ENCODE measurements at places on chromosomes 16 and 17. TPM values are rescaled to one million over a fixed set of nuclear protein-coding genes. Genes with fewer than 3 reads are reported as not detected.

The CFAP97D1 gene
- total RNA-seq, result not detected

The TBX21 gene
- not detected for total RNA-seq

The AGRP gene
- not detected for total RNA-seq

The SPG7 gene
- total RNA-seq, result 79.9 TPM

The GABARAP gene
- total RNA-seq, result 451 TPM

The PYDC1 gene
- total RNA-seq, result not detected

The ACE gene
- total RNA-seq, result 0.72 TPM

DNA sequence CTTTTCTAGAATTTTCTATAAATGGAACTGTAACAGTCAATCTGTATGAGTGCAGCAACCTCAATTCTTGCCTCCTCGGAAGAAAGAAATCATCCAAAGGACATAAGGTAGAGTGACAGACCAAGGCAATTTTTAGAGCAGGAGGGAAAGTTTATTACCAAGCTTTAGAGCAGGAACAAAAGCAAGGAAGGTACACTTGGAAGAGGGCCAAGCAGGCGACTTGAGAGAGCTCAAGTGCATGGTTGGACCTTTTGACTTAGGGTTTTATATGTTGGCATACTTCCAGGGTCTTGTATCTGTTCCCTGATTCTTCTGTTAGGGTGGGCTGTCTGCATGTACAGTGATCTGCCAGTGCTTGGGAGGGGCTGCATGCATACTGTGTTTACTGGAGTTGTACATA is 50.3 kb downstream of the SCNN1G start:
- DNase-seq, result no peak

DNA sequence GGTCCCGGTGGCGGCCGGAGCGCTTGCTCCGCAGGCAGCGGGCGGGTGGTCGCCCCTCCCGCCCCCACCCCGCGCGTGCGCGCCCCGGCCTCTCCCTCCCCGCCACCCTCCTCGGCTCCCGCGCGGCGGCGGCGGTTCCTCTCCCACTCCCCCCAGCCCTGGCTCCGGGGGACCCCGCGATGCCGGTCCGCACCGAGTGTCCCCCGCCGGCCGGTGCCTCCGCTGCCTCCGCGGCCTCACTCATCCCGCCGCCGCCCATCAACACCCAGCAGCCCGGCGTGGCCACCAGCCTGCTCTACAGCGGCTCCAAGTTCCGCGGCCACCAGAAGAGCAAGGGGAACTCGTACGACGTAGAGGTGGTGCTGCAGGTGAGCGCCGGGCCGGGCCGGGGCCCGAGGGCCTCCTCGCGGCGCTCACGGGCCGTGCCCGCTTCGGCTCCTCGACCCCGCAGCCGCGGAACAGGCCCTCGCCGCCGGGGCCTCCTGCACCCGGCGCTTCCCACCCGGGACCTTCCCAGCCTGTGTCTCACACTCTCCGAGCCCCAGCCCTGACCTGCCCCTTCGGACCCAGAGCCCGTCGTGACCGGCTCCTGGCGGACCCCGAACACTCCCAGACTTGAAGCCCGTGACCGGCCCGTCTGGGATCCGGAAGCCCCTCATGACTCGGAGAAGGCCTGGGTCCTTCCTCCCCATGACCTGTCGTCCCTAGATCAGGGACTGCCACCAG is 490 bp downstream of the GID4 start:
- peak; percentile 20 for DNase-seq

DNA sequence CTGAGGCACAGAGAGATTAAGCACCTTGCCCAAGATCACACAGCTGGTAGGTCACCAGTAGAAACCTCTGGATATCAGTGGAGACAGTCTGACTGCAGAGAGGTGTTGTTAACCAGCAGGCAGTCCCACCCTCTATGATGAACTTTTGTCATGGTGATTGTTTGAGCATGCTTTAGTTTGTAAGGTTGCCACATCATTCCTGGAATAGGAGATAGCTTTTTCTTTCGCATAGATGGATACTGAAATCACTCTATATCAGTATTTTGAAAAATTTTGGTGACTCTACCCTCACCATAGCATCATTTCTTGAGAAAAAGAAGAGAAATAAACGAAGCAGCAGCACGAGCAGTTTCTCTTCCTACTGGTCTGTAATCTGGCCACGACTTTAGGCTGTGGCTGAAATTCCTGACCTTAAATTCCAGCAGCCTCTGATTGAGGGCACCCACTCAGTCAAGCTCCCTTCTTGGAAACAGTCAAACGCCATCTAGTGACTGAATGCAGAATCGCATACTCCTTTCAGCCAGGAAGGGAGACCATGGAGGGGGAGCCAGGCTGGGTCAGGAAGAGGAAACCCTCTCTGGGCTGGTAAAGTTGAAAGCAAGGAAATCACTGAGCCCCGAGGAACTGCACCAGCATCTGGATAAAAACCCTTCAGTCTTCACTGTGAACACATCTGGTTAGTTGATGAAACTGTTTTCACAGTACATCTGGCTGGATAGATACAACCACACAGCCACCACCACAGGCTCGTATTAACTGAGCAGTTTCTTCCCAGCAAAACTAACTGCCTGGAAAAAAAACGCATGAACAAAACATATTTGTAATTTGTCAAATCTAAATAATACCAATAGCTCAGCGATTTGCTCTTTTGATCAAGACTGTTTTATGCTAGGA is 108.5 kb upstream of the XYLT1 start:
- DNase-seq, result peak; percentile 73

- DNase-seq, result peak; percentile 53
Observed at GRCh38 chr16:70250748-70251628, 752 bp downstream of the EXOSC6 start.

DNA sequence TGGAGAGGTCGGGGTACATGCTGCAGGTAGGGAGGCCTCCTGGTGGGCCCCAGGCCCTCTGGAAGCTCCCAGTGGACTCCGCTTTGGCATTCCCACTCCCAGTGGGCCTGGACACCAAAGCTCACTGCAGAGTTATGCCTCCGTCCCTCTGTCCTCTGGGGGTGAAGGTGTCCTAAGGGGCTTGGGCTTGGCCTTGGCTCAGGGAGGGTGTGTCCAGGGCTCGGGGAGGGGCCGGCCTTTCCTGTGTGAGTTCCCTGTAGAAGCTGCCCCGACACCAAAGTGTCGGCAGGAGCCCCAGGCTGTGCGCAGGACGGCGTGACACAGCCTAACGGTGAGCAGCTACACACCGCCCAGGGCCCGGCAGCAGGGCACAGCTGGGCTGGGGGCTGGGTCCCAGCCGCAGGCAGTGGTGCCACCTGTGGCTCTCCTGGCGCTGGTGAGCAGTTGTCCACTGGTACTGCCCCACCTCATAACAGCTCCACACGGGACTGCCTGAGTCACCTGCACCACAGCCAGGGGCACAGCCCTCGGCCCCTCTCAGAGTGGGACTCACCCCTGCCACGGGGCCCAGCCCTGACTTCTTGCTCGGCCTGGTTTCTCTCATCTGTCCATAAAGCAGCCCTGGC is 6.1 kb downstream of the TEPSIN start:
- DNase-seq, result no peak

DNA sequence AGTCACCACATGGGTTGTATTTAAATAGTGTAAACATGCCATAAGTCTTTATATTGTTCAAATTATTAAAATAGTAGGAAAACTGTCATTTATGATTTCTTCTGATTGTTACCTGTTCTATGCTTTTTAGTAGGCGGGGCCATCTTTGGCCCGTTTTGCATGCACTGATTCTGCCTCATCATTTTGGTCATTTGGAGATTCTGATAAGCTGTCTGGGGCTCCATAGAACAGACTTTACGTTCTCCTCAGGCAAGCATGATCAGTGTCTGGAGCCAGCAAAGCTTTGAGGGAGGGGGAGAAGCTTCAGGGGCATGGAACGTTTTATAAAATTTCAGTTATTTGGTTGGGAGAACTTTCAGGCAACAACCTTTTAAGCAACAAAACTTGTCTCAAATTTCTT is 8.8 kb downstream of the NDEL1 start:
- no peak for DNase-seq

DNA sequence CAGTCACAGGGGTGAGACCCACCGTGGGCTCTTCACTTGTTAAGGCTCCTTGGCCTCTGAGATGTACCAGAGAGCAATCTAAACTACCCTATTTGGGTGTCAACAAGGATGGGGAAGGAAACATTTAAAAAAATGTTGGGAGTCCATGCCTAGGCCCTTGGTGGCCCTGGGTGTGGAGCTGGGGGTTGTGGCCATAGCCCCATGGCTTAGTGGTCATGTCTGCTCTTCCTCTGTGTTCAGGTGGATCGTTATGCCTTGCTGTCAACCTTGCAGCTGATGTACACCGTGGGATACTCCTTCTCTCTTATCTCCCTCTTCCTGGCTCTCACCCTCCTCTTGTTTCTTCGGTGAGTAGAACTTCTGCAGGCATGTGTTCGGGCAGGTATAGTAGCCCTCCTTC is 28.5 kb downstream of the GLP2R start:
- no peak for DNase-seq

GRCh38 chr16:85312642-85313525 is 200.6 kb upstream of the CIBAR2 start:
- no peak for DNase-seq

GRCh38 chr17:35537601-35538141 is at the start of gene SLFN12L:
Gene SLFN12L (minus strand): TSS chr17:35537678. CDS start chr17:35522364, 15,314 bp downstream.
- DNase-seq, result no peak

DNA sequence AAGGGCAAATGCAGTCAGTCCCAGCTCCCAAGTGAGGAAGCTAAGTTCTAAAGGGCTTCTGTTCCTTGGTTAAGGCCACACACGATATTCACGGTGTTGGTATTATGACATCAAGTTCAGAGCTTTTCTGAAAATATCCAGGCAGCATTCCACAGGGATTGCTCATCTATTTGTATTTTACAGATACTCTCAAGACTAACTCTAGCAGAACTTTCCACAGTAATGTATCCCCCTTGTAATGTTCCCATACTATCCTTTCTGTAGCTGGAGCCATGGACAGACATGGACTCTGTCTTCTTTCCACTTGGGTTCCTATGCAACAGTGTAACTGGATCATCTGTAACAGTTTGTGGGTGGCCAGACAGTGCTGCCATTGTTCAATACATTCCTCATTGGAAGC is 13.5 kb downstream of the SDR42E1 start:
- peak; percentile 89 for DNase-seq

DNA sequence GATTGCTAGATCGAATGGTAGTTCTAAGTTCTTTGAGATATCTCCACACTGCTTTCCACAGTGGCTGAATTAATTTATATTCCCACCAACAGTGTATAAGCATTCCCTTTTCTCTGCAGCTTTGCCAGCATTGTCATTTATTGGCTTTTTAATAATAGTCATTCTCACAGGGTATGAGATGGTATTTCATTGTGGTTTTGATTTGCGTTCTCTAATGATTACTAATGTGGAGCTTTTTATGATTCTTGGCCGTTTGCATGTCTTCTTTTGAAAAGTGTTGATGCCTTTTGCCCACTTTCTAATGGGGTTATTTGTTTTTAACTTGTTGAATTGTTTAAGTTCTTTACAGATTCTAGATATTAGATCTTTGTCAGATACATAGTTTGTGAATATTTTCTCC is 36.5 kb upstream of the BCAS3 start:
- no peak for DNase-seq

DNA sequence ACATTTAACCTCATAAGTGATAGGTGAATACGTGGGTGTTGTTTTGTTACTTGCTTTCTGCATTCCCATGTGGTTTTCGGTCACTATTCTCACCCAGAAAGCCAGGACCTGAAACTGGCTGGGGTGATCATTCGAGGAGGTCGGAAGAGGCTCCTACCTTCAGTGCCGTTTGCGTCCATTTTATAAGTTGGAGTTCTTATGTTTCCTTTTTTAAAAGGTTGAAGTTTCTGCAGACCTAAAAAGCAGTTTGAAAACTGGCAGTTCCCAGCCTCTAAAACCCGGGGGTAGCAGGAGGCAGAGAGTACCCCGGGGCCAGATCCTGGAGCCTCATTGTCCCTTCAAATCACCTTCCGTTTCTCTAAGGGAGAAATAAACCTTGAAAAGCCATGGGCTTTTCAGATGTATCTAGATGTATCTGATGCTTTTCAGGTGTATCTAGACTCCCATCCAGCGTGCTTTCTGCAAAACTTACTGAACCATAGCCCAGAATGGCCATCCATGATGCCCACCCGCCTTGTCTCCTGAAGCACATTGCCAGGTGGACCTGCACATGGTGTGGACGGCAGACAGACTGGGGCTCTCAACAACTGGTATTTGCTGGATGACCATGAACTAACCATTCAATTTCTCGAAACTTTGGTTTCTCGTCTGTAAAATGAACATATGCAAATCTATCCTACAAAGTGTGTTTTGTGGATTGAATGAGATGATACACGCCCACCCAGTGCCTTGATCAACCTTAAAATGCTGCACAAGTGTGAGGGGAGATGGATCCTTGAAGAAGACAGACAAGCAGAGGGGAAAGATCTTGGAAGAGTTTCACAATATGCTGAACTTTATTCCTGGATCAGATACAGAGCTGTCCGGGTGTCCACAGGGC is 1.3 kb downstream of the NLRC5 start:
- no peak for DNase-seq

All from RPMI7951 (cell line).